Aorta (tissue), 5 donors: ENCODE measurements at places on chromosomes 2 and 18.

GRCh38 chr2:10297191-10297830 is 5.4 kb upstream of the HPCAL1 start:
- no peak for DNase-seq
- no peaks in the 10 kb centered on the region for H3K36me3 ChIP-seq
- no peaks in the 10 kb centered on the region for H3K27me3 ChIP-seq
- no peak overlapping the region for H3K27ac ChIP-seq

DNA sequence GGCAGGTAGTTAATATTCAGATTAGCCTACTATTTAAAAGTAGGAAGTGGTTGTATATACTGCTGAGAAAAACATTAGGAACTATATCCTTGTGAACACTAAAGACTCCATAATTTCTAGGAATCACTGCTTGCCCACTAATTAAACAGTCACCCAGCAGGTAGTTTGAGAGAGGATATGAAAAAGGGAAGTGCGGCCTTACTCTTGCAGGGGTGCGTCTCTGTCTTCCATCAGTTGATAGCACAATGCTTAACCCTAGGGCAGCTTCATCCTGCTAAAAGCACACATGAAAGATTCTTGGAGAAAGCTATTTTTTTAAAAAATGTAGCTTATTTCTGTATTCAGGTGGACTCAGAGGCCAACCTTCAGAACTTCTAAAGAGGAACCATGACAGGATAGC is 53.1 kb upstream of the ATP5MC3 start:
- H3K4me1 ChIP-seq = no peaks in the 10 kb centered on the region
- no peak for DNase-seq
- H3K4me3 ChIP-seq = no peak overlapping the region
- no peaks in the 10 kb centered on the region for H3K36me3 ChIP-seq

DNA sequence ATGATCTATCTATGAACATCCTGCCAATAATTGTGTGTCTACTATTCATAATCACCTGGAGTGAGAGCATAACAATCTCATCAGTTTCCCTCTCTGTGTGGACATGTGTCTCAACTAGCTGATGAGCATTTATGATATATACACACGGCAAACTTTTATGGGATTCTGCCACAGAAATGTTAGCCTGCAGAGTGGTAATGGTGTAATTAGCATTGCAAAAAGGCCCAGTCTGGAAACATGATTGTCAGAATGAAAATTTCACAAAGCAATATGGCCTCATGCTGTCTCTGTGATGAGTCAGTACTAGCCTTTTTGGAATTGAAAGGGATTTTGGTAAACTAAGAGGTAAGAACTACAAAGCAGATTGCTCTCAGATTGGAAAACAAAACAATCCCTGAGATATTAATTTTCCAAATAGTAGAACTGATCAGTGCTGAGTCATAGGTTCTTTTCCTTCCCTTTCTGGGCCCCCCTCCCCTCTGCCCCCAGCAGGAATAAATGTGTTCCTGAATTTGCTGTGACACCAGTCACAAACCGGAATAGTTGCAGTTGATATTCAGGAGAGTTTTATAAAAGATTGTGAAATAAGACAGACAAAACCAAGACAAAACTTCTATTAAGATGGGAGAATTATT is 189.2 kb downstream of the OSR1 start:
- H3K27me3 ChIP-seq = no peaks in the 10 kb centered on the region
- no peak for DNase-seq
- H3K36me3 ChIP-seq = no peaks in the 10 kb centered on the region
- no peak overlapping the region for H3K4me3 ChIP-seq
- no peaks in the 10 kb centered on the region for H3K4me1 ChIP-seq

DNA sequence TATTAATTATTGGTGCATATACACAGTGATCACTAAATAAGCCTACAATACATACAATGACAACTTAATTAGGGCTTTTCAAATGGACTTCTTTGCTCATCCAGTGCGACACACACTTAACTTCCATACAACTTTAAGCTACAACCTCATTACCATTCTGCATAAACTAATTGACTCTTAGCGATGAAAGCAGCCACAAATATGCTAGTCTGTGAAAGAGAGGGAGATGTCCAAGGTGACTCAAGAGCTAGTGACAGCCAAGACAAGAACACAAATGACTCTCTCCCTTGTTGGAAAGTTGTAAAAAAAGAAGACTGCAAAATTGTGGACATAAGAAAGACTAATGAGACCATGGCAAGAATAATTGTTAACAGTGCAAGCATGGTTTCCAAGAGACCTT is 264.8 kb downstream of the ARHGAP15 start:
- DNase-seq = no peak
- H3K27me3 ChIP-seq = no peaks in the 10 kb centered on the region
- H3K36me3 ChIP-seq = no peaks in the 10 kb centered on the region
- H3K4me1 ChIP-seq = no peaks in the 10 kb centered on the region
- H3K27ac ChIP-seq = no peak overlapping the region

DNA sequence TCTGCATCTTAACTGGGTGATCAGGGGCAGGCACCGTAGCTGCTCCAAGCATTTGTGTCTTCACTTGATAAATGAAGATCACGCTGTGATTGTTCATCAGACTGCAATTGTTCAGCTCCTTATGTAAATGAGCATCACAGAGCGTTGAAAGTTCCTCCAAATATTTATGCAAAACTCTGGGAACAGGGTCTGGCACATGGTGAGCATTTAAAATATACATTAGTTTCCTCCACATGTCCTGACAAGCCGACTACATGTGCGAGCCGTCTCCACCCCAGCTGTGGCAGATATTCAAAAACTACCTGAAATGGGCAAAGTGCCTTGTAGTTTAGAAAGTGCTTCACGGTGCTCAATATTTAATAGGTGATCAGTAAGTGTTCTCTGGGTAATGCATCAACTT is 175.1 kb upstream of the ID2 start:
- no peak for DNase-seq
- no peaks in the 10 kb centered on the region for H3K27me3 ChIP-seq
- H3K36me3 ChIP-seq = peaks cover 1% of the 10 kb centered on the region
- no peaks in the 10 kb centered on the region for H3K4me1 ChIP-seq
- H3K4me3 ChIP-seq = no peak overlapping the region

DNA sequence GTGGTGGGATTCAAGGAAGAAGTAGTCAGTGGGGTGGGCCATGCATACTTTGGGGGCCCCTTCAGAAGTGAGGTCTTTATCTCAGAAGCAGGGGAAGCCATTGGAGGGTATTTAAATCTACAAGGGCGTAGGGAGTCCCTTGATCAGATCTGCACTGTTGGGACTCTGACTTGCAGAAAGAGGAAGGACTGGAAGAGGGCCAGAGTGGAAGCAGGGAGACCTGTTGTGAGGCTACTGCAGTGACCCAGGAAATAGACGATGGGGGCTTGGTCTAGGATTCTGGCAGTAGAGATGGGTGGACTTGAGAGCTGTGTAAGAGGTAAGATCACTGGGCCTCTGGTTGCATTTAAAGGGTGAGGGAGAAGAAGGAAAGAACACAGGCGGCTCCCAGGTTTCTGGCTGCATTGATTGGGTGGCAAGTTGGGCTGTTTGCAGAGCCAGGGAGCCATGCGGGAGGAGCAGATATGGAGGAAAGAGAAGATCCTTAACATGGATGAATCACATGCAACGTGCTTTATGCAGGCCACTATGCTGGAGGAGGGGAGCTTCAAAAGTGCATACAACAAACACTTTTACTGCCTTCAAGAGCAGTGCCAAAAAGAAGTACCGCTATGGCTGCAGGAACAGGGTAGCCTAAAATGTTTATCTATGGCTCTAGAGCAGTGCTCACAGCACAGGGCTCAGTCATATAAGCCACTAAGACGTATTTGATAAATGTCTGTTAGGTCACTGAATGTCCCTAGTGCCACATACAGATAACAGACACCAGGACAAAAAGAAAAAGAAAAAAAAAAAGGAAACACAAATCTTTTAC is 2.3 kb downstream of the SFXN5 start:
- no peak for DNase-seq
- no peak overlapping the region for H3K4me3 ChIP-seq

GRCh38 chr2:47201224-47201623 is 46.1 kb upstream of the STPG4 start:
- H3K4me1 ChIP-seq = no peaks in the 10 kb centered on the region
- H3K27me3 ChIP-seq = no peaks in the 10 kb centered on the region
- no peak overlapping the region for H3K4me3 ChIP-seq
- no peak overlapping the region for H3K27ac ChIP-seq
- no peaks in the 10 kb centered on the region for H3K36me3 ChIP-seq
- no peak for DNase-seq

DNA sequence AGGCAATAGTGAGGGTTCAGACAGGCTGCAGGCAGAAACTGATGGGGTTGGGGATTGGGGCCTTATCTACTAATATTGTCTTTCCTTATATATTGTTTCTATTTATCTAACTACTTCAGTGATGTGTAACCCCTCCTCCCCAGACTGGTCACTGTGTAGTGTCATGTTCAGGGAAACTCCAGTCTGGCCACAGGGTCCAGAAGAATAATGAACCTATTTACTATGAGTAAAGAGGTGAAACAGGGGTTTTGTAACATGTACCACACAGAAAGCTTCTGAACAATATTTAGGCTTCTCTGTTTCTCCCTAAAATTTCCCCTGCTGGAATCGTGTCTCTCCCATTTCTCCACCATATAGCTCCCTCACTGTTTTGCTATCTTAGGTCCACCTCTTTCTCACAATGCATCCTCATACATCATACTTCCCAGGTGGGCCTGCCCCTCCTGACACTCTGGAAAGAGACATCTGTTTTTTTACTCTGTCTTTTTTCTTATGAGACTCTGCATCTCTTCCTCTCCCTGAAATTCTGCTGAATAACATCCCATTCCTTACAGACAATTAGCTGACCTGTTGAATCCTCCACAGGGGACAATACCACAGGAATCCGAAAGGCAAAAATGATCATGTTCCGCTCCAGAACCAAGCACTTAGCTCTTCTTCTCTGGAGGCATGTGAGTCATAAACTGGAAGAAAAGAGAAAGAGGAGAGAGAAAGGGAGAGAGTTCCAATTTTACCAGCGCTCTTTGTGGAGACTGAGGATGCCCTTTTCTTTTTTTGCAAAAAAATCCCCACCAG is 154.8 kb downstream of the ZEB2 start:
- no peaks in the 10 kb centered on the region for H3K36me3 ChIP-seq
- no peak for DNase-seq
- H3K27ac ChIP-seq = no peak overlapping the region
- H3K4me1 ChIP-seq = no peaks in the 10 kb centered on the region
- H3K27me3 ChIP-seq = no peaks in the 10 kb centered on the region

DNA sequence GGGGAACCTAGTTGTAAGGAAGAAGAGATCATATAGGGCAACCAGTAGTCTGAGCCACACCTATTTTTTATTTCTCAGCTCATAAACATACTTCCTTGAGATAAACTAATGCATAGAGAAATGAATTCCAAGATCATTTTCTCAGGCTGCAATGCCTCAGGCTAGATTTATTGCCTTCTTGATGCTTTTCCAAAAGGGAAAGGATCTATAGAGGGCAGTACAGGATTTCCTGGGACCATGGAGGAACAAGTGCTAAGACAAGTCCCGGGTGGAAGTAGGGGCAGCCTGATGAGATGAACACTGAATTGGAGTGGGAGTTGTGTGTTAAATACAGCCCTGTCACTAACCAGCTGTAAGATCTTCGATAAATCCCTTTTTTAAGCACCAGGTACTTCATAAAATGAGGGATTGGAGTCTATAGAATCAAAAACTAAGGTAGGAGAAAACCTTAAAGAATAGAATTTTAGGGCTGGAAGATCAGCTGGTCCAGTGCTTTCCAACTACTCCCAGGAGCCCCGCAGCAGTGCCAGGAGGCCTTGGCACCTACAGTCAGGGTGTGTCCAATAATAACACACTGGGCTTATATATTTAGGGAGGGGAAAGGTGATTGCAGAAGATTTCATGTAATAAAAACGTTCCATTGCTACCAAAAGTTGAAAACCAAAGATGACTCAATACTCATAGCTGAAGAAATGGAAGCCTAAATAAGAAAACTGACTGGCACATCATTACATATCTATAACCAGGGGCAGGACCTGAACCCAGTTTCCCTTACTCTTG is 58.1 kb downstream of the SERTAD2 start:
- H3K36me3 ChIP-seq = no peaks in the 10 kb centered on the region
- H3K27ac ChIP-seq = no peak overlapping the region
- no peaks in the 10 kb centered on the region for H3K4me1 ChIP-seq
- DNase-seq = no peak

GRCh38 chr18:48667276-48668254 is 128.7 kb downstream of the CTIF start:
- DNase-seq = no peak
- no peak overlapping the region for H3K27ac ChIP-seq
- no peaks in the 10 kb centered on the region for H3K36me3 ChIP-seq
- no peak overlapping the region for H3K4me3 ChIP-seq
- H3K27me3 ChIP-seq = no peaks in the 10 kb centered on the region

DNA sequence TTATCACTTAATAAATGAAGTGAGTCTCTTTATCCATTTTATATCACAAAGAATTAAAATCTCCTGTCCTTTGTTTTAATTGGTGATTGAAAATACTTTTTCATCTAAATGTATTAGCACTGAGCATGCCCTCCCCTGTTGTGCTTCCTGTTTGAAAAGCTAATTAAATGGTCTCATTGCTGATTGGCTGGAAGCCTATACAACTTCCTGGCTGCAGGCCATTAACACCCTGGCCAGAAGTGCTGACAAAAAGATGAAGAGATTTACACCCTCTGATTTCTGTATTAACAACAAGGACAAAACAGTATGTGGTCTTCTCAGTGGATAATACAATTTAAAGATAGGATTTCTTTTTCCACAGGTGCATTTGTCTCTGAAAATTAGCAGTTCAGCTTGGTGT is 548.0 kb downstream of the DCC start:
- H3K4me3 ChIP-seq = no peak overlapping the region
- H3K36me3 ChIP-seq = no peaks in the 10 kb centered on the region
- H3K4me1 ChIP-seq = no peaks in the 10 kb centered on the region
- H3K27me3 ChIP-seq = no peaks in the 10 kb centered on the region
- no peak overlapping the region for H3K27ac ChIP-seq

DNA sequence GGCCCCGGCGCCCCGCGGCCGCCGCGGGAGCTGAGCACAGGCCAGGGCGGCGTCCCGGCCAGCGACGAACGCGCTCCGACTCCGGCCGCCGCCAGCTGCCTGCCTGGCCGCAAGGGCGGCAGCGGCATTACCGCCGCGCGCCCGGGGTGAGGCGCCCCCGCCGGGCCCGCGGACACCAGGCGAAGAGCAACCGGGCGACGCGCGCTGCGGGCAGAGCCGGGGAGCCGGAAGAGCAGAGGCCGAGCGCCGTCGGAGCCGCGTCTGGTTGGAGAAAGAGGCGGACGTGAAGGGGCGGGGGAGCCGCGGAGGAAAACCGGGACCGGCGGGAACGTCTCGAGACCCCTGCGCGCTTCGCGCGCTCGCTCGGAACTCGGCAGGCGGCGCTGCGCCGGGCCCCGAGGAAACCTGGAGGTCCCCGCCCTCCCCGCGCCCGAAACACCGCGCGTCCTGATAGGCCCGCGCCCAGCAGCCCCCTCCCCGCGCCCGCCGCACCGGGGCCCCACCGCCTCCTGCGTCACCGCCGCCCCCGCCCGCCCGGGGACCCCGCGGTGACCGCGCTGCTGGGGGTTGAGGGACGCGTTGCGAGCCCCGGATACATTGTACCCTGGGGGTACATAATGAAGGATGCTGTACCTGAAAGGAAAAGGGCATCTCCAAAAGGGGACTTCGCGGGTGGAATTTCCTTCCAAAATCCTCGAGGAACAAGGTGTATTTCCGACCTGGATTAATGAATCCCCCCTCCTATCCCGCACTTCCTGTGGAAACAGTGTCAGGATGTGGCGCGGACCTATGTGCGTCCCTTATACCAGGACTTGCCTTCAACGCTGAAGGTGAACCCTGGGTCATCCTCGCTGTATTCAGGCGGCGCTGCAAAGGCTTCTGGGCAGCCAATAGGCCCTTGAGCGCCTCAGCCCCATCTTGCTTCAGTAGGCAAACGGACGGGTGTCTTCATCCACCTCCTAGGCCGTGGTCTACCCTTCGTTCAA is 1.0 kb upstream of the B4GALT6 start:
- H3K27me3 ChIP-seq = no peaks in the 10 kb centered on the region
- DNase-seq = peak; percentile 64
- no peaks in the 10 kb centered on the region for H3K36me3 ChIP-seq
- no peak overlapping the region for H3K27ac ChIP-seq
- H3K4me1 ChIP-seq = no peaks in the 10 kb centered on the region
